ENCODE measurements at places on chromosomes 7 and 10.

GRCh38 chr10:69377933-69378332, 38.8 kb downstream of the TACR2 start:
- no peak for DNase-seq

GRCh38 chr10:59580026-59580863, 129.4 kb downstream of the SLC16A9 start:
- no peak for DNase-seq

DNA sequence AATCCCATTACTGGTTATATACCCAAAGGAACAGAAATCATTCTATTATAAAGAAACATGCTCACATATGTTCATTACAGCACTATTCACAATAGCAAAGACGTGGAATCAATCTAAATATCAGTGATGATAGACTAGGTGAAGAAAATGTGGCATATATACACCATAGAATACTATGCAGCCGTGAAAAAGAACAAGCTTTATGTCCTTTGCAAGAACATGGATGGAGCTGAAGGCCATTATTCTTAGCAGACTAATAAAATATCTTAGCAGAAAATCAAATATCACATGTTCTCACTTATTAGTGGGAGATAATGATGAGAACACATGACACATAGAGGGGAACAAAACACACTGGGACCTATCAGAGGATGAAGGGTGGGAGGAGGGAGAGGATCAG, 38.8 kb downstream of the CAPZA2 start:
- no peak for DNase-seq

DNA sequence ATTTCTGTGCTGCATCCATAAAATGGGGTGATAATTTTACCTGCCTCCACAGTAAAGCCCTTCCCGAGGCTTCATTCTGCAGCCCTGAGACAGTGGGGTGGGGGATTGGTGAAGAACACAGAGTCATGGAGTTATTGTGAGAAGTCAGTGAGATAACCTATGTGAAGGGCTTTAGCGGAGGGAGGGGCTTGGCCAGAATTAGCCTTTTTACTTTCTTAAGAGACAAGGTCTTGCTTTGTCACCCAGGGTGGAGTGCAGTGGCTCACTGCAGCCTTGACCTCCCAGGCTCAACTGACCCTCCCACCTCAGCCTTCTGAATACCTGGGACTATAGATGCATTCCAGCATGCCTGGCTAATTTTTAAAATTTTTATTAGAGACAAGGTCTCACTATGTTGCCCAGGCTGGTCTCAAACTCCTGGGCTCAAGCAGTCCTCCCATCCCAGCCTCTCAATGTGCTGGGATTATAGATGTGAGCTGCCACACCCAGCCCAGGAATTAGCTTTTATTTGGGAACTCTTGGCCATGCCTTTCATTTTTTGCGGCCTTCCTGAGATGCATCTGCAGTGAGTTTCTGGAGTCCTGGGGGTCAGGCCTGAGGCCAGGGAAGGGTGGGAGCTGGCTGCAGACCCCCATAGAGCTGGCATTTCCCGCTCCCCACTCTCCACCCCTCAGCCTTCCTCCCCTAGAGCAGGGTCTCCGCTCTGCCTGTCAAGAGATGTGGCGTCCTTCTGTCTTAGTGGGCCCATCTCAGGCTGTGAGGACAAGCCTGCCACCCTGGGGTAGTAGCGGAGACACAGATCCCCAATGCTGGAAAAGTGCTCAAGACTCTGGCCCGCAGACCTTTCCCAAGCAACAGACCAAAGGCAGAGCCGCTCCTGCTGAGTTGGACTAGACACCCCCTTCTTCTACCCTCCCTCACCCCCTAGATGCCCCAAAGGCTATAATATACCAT, 77.0 kb downstream of the ZMIZ1 start:
- no peak for DNase-seq

DNA sequence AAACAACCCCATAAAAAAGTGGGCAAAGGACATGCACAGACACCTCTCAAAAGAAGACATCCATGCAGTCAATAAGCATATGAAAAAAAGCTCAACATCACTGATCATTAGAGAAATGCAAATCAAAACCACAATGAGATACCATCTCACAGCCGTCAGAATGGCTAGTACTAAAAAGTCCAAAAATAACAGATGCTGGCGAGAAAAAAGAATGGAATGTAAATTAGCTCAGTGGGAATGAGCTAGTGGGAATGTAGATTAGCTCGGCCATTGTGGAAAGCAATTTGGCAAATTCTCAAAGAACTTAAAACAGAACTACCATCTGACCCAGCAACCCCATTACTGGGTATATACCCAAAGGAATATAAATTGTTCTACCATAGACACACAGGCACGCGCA, 287.0 kb downstream of the WDR37 start:
- DNase-seq, result no peak

DNA sequence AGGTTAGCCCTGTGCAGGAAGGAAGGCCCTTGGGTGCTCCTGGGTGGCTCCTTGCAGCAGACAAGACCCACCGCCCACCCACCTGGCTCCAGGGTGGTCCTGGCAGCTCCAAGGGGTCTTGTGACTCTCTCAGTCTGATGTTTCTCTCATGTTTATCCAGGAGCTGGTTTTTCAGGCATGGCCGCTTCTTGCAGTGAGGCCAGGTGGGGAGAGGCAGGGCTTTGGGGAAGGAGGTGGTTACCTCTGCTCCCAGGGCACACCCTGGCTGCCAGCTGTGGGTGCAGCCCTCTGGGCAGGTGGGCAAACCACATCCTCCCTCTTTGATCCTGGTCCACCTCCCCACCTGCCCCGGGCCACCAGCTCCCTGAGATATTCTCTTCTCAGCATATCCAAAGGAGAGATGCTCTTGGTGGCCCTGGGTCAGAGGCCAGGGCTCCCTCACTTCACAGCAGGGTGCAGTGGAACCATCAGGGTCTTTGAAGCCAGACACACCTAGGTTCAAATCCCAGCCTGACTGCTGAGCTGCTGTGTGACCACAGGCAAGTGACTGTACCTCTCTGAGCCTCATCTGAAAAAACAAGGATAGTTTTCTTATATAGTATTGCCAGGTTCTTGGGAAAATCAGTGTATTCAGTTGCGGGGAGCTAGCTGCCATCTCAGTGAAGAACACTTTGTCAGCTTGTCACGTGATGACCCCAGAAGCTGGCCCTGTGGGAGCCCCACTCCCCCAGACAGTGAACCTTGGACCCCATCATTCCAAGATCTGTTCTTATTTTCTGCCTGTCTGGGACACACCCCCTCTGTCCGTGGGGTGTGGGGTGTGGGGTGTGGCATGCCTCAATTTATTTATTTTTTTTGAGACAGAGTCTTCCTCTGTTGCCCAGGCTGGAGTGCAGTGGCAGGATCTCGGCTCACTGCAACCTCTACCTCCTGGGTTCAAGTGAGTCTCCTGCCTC, 11.5 kb downstream of the GTF2IRD1 start:
- no peak for DNase-seq

DNA sequence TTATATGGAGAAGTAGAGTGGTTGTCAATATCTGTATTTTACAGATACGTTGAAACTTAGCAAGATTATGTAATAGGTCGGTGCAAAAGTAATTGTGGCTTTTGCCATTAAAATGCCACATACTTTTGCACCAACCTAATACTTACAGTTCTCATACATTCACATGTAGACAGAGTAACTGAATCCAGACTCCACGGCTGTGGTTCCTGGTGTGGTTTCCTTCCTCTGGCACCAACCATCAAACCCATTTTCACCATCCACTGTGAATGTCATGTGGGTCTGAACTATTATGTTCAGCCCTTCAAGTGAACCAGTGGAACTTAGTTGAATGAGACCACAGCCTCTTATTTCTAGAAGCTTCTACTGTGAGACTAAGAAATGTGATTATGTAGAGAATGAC, 31.5 kb upstream of the SLIT1 start:
- no peak for DNase-seq

GRCh38 chr10:11719496-11720259, 22.5 kb upstream of the ECHDC3 start:
- DNase-seq, result peak; percentile 70

GRCh38 chr7:16531707-16532106, 5.1 kb downstream of the LRRC72 start:
- DNase-seq, result no peak

GRCh38 chr7:51268859-51269258, 47.8 kb downstream of the COBL start:
- no peak for DNase-seq

DNA sequence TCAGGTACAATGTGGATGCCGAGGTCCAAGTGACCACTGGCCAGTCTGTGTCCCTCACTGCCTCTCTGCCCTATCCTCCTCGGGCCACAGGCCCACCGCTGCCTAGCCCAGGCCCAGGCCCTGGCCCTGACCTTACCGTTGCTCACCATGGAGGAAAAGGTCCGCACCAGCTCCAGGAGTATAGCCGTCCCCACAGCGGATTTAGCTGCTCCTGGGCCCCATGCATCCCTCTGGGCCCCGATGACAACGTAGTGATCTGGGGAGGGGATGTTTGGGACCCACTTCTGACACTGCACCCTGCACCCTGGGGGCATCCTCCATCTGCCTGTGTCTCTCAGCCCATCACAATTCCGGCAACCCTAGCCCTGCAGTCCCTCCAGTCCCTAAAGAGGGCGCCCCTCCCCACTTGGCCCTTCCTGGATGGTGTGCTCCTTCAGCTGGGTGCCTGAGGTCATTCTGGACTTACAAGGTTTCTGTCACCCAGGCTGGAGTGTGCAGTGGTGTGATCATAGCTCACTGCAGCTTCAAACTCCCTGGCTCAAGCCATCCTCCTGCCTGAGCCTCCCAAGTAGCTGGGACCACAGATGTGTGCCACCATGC, 12.1 kb downstream of the TFR2 start:
- DNase-seq, result peak; percentile 54

DNA sequence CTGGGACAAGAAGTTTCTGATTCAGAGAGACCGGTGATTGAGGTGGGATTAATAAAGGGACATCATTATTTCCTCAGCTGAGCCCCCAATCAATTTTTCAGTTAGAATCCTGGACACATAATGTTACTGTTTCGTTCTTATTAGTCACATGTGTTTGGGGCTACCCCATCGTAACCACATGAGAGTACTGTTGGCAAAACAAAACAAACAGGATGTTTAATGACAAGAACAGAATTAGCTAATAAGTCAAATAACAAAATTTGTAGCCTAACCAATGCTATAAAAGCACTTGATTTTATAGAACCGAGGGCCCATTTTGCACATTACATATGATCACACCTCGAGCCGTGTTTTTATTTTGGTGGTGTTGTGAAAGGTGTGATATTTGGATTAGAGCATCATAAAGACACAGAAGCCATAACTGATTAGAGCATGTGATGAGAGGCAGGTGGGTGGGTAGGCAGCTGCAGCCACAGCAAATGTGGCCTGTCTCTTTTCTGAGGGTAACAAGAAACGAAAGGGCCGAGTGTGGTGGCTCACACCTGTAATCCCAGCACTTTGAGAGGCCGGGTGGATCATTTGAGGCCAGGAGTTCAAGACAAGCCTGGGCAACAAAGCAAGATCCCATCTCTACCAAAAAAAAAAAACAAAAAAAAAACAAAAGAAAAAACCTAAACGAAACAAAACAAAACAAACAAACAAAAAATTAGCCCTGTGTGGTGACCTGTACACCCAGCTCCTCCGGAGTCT, 1.8 kb upstream of the VWC2 start:
- DNase-seq, result no peak

- no peak for DNase-seq
Measured at GRCh38 chr10:34017281-34017680, 682.8 kb upstream of the NRP1 start.

GRCh38 chr7:1641661-1642260, 28.3 kb upstream of the ELFN1 start:
- no peak for DNase-seq

DNA sequence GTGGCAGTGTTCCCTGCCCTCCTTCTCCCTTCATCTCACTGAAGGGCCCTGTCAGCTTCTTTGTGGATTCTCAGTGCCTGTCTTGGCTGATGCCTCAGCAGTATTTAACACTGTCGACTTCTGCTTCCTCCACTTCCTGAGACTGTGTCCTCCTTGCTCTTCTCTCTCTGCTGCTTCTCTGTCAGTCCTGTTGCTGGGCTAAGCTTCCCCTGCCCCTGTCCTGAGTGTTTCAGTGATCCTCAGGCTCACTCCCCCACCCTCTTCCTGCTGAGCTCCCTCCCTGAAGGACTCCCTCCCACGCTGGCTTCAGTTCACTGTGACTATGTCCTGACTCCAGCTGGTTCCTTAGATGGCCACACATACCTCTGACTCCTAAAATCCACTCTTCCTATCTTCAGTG, 64.9 kb downstream of the CREM start:
- peak; percentile 79 for DNase-seq

GRCh38 chr7:6501586-6502564, 49.4 kb downstream of the GRID2IP start:
- no peak for DNase-seq

GRCh38 chr10:25682203-25682851, 251.7 kb upstream of the MYO3A start:
- peak; percentile 45 for DNase-seq

DNA sequence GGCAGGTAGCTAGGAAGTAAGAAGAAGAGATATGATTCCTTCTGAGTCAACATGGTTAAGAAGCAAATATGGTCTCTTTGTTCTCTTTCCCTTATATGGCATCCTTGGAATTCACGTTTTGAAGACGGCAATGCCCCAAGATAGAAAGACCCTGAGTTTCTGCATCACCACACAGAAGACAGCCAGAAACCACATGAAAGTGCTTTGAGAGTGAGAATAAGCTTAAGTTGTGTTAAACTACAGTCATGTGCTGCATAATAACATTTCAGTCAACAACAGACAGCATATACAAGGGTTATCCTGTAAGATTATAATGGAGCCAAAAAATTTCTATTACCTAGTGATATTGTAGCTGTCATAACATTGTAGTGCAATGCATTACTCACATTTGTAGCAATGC, 89.9 kb upstream of the STEAP1 start:
- no peak for DNase-seq

GRCh38 chr10:6996431-6996830, 414.4 kb downstream of the SFMBT2 start:
- DNase-seq, result no peak

GRCh38 chr7:33486633-33487032, 357.3 kb downstream of the BBS9 start:
- DNase-seq, result no peak

DNA sequence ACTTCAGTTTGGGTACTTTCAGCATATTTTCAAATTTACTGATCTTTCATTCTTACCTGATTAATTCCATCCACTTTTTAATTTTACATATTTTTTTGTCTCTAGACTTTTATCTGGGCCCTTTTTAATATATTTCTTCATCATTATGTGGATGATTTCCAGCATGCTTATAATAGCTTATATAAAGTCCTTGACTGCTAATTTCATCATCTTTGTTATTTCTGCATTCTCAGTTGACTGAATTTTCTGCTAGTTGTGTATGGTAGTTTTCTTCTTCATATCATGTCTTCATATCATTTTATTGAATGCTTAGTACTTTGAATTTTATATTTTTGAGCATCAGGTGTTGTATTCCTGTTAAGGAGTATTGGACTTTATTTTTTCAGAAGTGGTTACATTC, 39.6 kb downstream of the STAM start:
- DNase-seq, result no peak

- DNase-seq, result no peak
Measured at GRCh38 chr7:47034180-47034579, 547.7 kb downstream of the TNS3 start.

DNA sequence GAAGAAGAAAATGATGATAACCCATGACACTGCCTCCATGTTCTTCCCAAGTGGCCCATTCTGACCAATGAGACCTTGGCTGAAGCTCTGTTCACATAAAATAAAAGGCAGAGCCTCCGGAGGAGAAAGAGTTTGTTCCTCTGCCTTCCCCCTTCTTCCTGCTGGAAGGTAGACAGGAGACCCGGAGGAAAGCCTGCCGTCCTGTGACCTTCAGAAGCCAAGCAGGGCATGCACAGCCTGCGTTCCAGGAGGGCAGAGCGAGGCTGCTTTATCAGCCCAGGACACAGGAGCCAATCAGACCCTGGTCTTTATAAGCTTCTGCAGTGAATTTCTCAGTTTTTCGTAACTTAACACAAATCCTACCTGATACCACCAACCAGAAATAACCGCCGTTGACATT, 8.6 kb upstream of the GRID1 start:
- no peak for DNase-seq

Data from suppressor macrophage treated with lipopolysaccharide for 4 hours (primary cell).